Stimulated activated CD4-positive, alpha-beta T cell treated with anti-CD3 and anti-CD28 coated beads, Interleukin-4, amount 100 ng/mL, for 1 hour (primary cell): ENCODE measurements at places on chromosomes 4 and X.

- DNase-seq, result no peak
Observed at GRCh38 chr4:1901127-1901526, 29.9 kb downstream of the NSD2 start.

GRCh38 chr4:8478801-8479744 lies 38.5 kb downstream of the TRMT44 start:
- DNase-seq, result no peak

- DNase-seq, result no peak
Observed at GRCh38 chr4:36173905-36174304, 70.4 kb downstream of the ARAP2 start.

GRCh38 chr4:165106518-165106917 lies 6.1 kb downstream of the TMEM192 start:
- DNase-seq, result no peak

DNA sequence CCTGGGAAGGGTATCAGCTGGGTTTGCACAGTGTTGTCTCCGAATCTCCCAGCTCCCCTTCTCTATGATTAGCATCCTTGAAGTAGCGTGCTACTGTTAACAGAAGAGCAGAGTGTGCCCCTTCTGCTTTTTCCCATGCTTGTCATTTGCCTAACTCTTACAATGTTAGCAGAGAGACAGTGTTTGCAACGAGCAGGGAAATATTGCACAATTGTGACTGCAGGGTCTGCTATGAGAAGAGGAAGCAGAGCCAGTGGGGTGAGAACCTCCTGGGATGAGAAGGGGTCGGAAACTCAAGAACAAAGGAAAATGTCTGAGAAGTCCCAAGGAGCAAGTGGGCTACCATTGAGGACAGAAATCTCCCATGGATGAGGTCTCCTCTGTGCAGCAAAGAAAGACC lies 7.8 kb upstream of the CHRNA9 start:
- no peak for DNase-seq

DNA sequence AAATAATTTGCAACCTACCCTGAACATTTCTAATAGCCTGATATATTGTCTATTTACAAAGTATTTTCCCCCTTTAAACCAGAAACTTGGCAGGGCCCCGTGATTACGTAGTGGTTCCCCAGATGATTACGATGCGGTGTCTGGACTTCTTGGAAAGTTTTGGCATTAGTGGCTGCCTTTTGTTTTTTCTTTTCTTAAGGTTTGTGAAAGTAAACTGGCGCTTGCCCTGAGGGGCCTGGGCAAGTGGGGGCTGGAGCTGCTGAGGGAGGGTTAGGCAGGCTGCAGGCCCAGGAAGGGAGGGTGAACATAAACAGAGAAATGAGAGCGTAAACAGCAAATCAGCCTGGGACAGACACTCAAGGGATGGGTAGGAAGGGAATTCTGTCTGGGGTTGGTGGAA lies 123.6 kb upstream of the MSX1 start:
- DNase-seq, result no peak

DNA sequence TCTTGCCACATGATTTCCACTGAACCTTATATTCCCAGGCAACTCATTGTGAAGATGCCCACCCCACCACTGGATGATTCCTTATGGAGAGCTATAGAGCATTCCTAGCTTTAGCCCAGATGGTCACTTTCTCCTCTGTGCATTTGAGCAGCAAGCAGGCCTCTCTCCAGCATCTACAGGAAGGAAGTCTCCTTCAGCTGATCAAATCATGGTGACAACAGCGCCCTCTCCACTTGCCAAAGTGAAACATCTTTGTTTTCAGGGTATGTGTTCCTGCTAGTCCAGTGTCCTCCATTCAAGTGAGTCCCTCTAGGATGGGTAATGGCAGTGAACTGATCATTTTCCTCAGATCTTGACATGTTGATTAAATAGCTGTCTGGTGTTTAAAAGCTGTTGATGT lies 10.9 kb upstream of the SYTL5 start:
- DNase-seq, result no peak
